M059J (cell line): ENCODE measurements at places on chromosomes 11 and 22. TPM values are rescaled to one million over a fixed set of nuclear protein-coding genes. Genes with fewer than 3 reads are reported as not detected.

Gene FOLH1
- total RNA-seq, result not detected in 2 replicates

Gene OR52L1
- 0.37 TPM in 1 of 2 replicates, not detected in the other for total RNA-seq

Gene UPB1
- 0.05 and 0.47 TPM in 2 replicates for total RNA-seq

Gene FADS2
- total RNA-seq, result 224 and 254 TPM in 2 replicates

Gene NPTXR
- total RNA-seq, result 0.76 and 1.9 TPM in 2 replicates

Gene PDHX
- 62.5 and 81.7 TPM in 2 replicates for total RNA-seq

Gene CHADL
- not detected in 2 replicates for total RNA-seq

Gene MN1
- 1.2 and 2.8 TPM in 2 replicates for total RNA-seq

Gene AP2A2
- total RNA-seq, result 40.9 and 49.3 TPM in 2 replicates

Gene CAVIN3
- total RNA-seq, result 114 and 146 TPM in 2 replicates

Gene BCO2
- 1.0 TPM in 1 of 2 replicates, not detected in the other for total RNA-seq

Gene PDE3B
- not detected in 2 replicates for total RNA-seq

Gene KCNQ1
- total RNA-seq, result not detected in 2 replicates

Gene KRTAP5-7
- total RNA-seq, result not detected in 2 replicates

Gene HEPN1
- total RNA-seq, result not detected in 2 replicates

Gene TUBA8
- total RNA-seq, result 1.3 and 1.7 TPM in 2 replicates

Gene MRGPRX3
- not detected in 2 replicates for total RNA-seq

Gene MS4A3
- total RNA-seq, result not detected in 2 replicates

Gene ANKK1
- total RNA-seq, result not detected in 2 replicates

Gene FAM180B
- total RNA-seq, result not detected in 2 replicates

Gene SCGB2A2
- total RNA-seq, result not detected in 2 replicates

Gene RNF169
- 12.9 and 16.9 TPM in 2 replicates for total RNA-seq

Gene NXPE4
- total RNA-seq, result not detected in 2 replicates

Gene CDC42BPG
- 0.02 and 0.54 TPM in 2 replicates for total RNA-seq

Gene KCNJ1
- total RNA-seq, result not detected in 2 replicates

Gene FANCF
- total RNA-seq, result 11.1 and 15.5 TPM in 2 replicates

Gene KDM4E
- not detected in 2 replicates for total RNA-seq

Gene MRGPRE
- total RNA-seq, result not detected in 2 replicates

Gene LARGE2
- total RNA-seq, result 0.22 TPM in 1 of 2 replicates, not detected in the other

Gene FHIP1B
- 7.0 and 11.3 TPM in 2 replicates for total RNA-seq

Gene HOATZ
- not detected in 2 replicates for total RNA-seq

Gene SCGB1D2
- not detected in 2 replicates for total RNA-seq

Gene ILK
- 152 and 201 TPM in 2 replicates for total RNA-seq

Gene GRM5
- total RNA-seq, result 0.10 and 0.22 TPM in 2 replicates

Gene CTSW
- 0.49 and 1.5 TPM in 2 replicates for total RNA-seq

Gene DDTL
- 3.7 and 4.1 TPM in 2 replicates for total RNA-seq

Gene PANX2
- total RNA-seq, result 0.54 and 3.3 TPM in 2 replicates

Gene METTL15
- 14.6 and 17.0 TPM in 2 replicates for total RNA-seq

Gene FXYD6
- 0.12 and 0.86 TPM in 2 replicates for total RNA-seq

Gene CECR2
- not detected in 2 replicates for total RNA-seq

Gene OR4A5
- total RNA-seq, result not detected in 2 replicates

Gene ZP1
- 1.3 TPM in 1 of 2 replicates, not detected in the other for total RNA-seq

Gene CDPF1
- total RNA-seq, result 3.1 and 5.3 TPM in 2 replicates

Gene OR8D1
- not detected in 2 replicates for total RNA-seq

Gene CD3E
- total RNA-seq, result not detected in 2 replicates

Gene PGA3
- total RNA-seq, result not detected in 2 replicates

Gene CARD10
- total RNA-seq, result 8.3 and 10.6 TPM in 2 replicates

Gene TAF1D
- total RNA-seq, result 78.6 and 97.3 TPM in 2 replicates

Gene TNNT3
- not detected in 2 replicates for total RNA-seq

Gene CCDC73
- not detected in 2 replicates for total RNA-seq

Gene LRRC74B
- total RNA-seq, result not detected in 2 replicates

Gene HIKESHI
- total RNA-seq, result 94.4 and 98.2 TPM in 2 replicates

Gene DDI1
- total RNA-seq, result not detected in 2 replicates

Gene TTC17
- 52.7 and 59.4 TPM in 2 replicates for total RNA-seq

Gene SLC16A8
- total RNA-seq, result not detected in 2 replicates

Gene CDC45
- 26.1 and 32.2 TPM in 2 replicates for total RNA-seq

Gene CHST1
- 0.02 and 0.17 TPM in 2 replicates for total RNA-seq

Gene CYB5R2
- 5.8 and 6.4 TPM in 2 replicates for total RNA-seq
